NCI-H1092 treated with DMSO at 0.1 percent for 48 hours (cell line): ENCODE measurements at places on chromosomes 5 and 9.

- no peak for DNase-seq
Observed at GRCh38 chr5:150587016-150587415, 53.4 kb upstream of the SYNPO start.

DNA sequence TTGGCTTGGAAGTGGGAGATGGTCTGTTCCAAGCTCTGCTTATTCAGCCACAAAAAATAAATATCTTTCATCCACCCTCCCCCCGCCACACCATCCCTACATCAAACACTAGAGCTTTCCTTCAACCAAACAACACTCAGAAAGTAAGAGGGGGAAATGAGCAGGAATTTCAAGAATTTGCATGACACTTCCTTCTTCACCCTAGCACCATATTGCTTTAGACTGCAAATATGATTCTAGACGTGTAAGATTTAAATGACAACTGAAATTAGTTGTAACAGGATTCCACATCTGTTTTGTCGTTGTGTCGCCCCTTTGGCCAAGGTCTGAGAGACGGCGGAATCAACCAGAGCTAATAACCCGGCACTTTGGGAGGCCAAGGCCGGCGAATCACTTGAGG lies 88.5 kb downstream of the NDFIP1 start:
- no peak for DNase-seq

- no peak for DNase-seq
Observed at GRCh38 chr9:74728176-74728575, 159.5 kb downstream of the TRPM6 start.

- no peak for DNase-seq
Observed at GRCh38 chr5:52787600-52788504, at the start of the genes ITGA1 and PELO. ITGA1 (plus strand) TSS chr5:52787916; CDS start chr5:52788354, 438 bp downstream. PELO (plus strand) TSS chr5:52787916; CDS start chr5:52800395, 12,479 bp downstream.

DNA sequence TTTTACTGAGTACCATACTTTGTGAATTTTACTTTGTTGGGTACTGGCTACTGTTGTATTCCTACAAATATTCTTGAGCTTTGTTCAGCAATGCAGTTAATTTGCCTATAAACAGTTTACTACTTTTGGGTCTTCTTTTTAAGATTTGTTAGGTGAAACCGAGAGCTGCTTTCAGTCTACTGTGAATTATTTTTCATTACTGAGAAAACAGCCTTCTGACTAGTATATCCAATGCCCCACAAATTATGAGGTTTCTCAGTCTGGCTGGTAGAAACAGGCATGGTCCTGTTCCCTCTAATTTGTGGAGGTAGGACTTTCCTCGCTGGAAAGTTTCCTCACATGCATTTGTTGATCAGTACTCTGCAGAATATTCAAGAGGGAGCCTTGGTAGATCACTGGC lies 392.0 kb downstream of the ZSWIM6 start:
- DNase-seq, result no peak

- no peak for DNase-seq
Observed at GRCh38 chr5:140342896-140343295, 3.5 kb downstream of the HBEGF start.

- DNase-seq, result no peak
Observed at GRCh38 chr5:112697322-112697721, 40.4 kb upstream of the APC start.

GRCh38 chr5:142915813-142916424 lies 145.7 kb downstream of the ARHGAP26 start:
- peak; percentile 5 for DNase-seq

GRCh38 chr5:180251141-180251540 lies 40.7 kb downstream of the MAPK9 start:
- DNase-seq, result no peak

DNA sequence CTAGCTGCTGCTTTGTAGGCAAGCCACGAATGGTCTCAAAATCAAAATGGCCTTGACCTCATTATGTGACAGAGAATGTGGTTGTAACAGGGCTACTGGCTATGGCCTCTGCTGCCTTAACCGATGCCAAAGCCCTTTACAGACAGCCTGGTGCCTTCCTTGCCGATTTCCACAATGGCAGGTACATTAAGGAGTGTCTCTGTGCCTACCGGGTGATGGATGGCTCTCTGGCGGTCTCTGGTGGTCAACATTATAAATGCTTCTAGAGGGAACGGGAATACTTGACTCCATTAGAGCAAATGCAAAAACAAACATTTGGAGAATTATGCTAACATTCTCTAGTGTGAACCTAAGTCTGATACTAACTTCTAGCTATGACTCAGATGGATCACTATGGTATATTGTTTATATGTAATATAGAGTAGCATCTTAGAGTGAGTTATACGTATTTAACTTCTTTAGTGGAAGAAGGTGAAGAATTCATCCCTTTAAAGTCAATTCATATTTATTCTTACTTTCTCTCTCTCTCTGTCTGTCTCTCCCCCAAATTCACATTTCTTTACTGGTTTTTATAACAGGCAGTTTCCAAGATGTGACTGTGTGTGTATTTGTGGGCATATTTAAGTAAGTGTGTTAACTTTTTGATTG lies 52.5 kb downstream of the RPS23 start:
- DNase-seq, result peak; percentile 54

DNA sequence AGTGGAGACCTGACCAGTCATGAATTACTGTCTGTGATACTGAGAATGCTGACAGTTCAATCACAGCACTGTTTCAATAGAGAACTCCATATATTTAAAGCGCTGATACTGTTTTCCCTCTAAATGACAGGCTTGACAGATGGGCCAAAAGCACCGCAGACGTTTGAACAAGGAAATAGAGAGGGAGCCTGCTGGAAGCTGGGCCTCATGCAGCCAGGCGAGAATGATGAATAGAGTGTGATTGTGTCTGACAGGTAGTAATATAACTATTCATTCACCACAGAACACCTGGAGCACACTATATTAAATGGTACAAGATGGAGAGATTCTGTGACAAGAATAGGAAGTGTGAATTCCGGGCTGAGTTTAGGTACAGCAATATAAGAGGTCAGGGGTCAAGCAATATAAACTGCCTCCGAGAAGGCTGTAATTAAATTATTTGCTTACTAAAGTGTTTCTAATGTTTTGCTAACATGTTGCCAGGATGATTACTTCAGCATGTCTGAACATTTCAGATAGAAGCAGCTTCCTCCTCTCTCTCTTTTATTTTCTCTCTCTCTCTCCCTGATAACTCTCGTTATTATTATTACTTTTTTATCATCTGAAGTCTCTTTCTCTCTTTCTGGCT lies 297.7 kb downstream of the CSNK1G3 start:
- peak; percentile 12 for DNase-seq

GRCh38 chr5:107853031-107853430 lies 182.3 kb upstream of the EFNA5 start:
- DNase-seq, result no peak

- no peak for DNase-seq
Observed at GRCh38 chr5:9361835-9362234, 184.0 kb downstream of the SEMA5A start.

DNA sequence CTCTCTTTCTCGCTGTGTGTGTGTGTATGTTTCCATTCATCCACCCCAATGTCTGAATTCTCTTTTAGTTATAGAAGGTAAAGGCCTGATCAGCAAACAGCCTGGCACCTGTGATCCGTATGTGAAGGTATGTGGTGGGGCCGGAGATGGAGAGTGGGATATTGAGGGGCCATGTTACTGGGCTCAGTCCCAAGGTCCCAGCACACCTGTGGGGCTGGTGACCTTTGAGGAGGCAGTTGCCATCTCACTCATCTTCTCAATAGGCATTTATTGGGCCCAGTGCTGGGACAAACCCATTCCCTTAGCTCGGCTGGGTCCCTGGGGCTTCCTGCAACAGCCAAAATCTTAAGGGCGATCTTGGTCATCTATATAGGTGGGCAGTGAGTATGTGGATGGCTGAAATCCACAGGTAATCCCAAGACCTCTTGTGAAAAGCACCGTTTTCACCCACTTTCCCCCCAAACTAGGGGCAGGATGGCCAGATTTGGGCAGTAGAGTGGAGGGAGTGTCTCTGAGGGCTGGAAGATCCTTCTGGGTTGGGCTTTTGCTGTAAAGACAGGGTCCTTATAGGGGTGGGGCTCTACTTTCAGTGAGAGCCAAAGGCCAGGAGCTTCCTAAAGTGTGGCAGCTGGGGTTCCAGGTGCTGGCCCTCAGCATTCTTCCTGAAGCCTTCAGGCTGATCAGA lies 19.6 kb downstream of the RGS3 start:
- no peak for DNase-seq

- peak; percentile 50 for DNase-seq
Observed at GRCh38 chr5:170791325-170791954, 7.9 kb downstream of the GABRP start.

DNA sequence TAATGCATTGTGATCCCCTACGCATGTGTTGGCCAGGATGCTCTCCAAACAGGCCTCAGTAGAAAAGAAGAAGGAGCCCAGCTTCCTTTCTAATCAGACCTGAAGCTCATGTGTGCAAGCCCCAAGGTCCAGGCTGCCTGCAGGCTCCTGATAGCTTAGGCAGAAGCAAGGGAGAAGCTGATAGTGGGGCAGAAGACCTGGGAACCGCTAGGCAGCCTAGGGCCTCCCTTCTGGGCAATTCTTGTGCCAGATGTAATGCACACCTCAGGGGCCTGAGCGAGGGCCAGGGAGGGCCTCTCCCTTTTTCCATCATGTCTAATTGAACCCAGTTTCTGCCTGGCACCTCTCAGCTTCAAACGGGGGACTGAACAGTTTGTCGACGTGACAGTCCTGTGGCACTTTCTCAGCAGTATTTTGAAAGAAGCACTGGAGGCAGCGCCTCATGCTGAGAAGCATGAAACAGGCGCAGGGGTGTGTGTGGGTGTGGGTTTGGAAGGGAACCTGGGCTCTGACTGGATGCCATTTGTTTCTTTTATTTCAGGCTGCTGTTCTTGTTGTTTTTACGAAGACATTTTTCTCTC lies 212.8 kb downstream of the PIK3R1 start:
- no peak for DNase-seq

DNA sequence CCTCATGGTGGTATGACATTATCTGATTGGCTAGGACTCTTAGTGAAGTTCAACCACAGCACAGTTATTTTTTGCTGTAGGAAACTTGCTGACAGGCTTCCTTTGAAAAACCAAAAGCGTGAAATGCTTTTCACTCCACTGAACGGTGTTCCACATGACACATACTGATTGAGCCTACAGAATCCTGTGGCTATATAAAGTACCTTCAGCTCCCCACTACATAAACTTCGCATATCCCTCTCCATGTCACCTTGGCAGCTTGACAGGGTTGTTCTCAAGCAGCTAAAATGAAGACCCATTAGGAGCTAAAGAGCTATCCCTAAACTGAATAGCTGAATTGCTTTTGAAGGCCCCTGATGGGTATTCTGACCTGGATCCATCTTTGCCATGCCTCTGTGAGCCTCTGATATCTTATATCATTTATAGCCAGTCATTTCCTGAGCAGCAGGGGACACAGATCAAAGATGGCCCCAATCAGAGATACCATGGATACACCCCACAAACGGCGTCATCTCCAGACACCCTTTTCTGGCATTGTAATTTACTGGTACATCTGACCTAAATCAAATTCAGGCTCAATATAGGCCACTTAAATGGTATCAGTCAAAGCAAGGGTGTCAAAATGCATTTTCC lies 91.5 kb downstream of the APBA1 start:
- DNase-seq, result peak; percentile 46

GRCh38 chr5:170100066-170100943 lies 5.4 kb upstream of the FOXI1 start:
- peak; percentile 63 for DNase-seq

GRCh38 chr9:72509635-72510034 lies 11.8 kb upstream of the TMC1 start:
- DNase-seq, result no peak

GRCh38 chr9:134781591-134782302 lies 98.9 kb upstream of the FCN2 start:
- DNase-seq, result no peak

DNA sequence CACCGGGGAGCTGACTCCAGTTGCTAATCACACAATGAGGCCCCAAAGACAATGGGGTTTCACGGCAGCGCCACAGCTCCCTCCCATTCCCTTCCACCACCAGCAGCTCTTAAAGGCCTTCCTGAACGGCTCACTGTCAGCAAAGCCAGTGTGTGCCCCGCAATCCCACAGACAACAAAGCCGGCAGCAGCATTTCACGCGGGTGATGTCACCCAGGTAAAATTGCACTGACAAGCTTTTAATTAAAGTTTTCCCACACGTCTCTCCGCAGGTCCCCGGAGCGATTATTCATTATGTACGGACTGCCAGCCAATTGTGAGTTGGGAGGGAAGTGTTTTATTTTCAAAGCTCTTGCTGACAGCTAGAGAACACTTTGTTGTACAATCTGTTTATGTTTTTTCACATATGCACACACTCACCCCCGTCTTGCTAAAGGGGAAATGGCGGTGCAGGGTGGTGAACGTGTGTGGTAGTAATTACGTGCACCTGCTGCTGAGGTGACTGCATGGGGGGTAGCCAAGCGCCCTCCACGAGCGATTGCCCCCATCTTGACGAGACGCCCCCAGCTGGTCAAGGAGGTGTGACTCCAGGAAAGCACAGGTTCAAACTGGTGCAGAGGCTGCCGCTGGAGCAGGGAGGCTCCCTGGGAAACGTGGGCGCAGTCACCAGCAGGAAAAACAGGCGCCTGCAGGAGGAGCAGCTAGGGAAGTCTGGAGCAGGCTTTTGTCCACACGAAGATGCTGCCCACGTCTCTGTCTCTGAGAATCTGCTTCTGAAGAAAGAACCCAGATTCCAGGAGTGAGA lies 65.0 kb downstream of the IRX2 start:
- DNase-seq, result no peak

- no peak for DNase-seq
Observed at GRCh38 chr5:15020736-15021135, 149.2 kb upstream of the ANKH start.

DNA sequence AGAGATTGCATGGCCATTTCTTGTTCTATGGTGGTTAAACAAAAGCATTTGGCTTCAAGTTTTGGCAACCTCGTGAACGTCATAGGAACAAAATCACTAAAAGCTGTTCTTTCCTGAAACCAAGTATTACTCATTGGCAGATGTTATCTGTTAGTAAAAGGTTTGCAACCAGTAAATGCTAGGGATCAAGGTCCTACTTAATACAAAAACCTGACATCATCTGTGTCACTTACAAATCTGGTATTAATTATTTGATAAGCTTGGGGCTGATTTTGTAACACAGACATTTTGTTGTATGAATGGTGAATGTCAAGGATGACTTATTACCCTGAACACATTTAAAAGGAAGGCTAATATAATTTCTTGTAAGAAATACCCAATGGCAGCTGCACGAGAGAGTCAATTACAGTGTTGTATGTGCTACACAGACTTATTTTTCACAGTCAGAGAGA lies 486.4 kb upstream of the ZNF608 start:
- no peak for DNase-seq

- DNase-seq, result no peak
Observed at GRCh38 chr9:134526584-134527477, 114.8 kb upstream of the COL5A1 start.

DNA sequence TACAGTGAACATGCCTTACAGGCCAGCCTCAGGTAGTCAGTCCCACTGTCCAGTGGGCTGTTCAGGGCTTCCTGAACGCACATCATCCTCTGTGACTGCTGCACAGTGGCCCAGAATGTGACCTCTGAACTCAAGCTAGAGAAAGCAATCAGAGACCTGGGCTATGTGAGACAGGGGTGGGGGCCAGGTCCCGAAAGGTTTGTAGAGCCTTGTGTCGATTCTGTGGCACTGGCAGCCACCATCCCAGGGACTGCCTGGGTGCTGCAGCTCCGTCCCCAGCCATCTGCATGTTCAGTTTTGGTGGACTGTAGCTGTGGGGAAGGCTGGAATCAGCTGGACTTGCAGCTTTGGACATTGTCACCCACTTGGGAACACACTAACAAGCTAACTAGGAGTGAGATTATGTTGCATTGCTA lies 47.7 kb downstream of the MVB12B start:
- no peak for DNase-seq

- DNase-seq, result peak; percentile 19
Observed at GRCh38 chr9:123834889-123835562, 94.9 kb downstream of the DENND1A start.

- DNase-seq, result no peak
Observed at GRCh38 chr5:82792096-82792495, 285.1 kb downstream of the TMEM167A start.
